ENCODE measurements at places on chromosomes 7 and 10. TPM values are rescaled to one million over a fixed set of nuclear protein-coding genes. Genes with fewer than 3 reads are reported as not detected.

Gene ABCB4
- total RNA-seq: 0.26 TPM

Gene DNMBP
- 12.9 TPM for total RNA-seq

Gene ASZ1
- not detected for total RNA-seq

Gene LRRC61
- total RNA-seq: 0.33 TPM

Gene SMO
- total RNA-seq: 12.6 TPM

Gene GIMAP6
- under 0.01 TPM for total RNA-seq

Measured in fibroblast of lung (primary cell).